ENCODE measurements at places on chromosomes 7 and 10.

GRCh38 chr7:142807855-142808460, 37.2 kb downstream of the PRSS2 start:
- DNase-seq = no peak

DNA sequence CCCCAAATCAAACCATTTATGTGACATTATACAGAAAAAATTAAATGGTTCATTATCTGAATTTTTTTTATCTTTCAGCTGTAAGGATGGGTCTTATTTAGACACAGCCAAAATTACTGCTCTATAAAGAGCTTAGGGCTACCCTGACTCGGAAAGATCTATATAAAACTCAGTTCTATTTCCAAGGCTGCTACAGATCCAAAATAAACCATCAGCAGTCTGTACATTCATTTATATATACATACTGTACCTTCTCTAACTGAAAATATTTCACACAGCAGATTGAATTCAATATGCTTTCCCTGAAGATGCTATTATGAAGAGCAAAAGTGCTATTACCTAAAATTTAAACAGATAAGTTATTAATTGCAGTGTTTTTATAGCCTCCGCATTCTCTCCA, 287.7 kb upstream of the MYO3A start:
- no peak for DNase-seq

DNA sequence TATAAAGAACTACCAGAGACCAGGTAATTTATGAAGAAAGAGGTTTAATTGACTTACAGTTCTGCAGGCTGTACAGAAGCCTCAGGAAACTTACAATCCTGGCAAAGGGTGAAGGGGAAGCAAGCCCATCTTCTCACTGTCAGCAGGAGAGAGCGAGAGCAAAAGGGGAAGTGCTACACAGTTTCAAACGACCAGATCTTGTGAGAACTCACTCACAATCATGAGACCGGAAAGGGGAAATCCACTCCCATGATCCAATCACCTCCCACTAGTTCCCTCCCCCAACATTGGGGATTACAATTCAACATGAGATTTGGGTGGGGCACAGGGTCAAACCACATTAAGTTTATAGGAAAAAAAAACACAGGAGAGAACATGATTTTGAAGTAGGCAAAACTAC, 222.1 kb upstream of the SHH start:
- DNase-seq = no peak

GRCh38 chr7:117759950-117760640, 113.1 kb downstream of the CTTNBP2 start:
- DNase-seq = no peak

DNA sequence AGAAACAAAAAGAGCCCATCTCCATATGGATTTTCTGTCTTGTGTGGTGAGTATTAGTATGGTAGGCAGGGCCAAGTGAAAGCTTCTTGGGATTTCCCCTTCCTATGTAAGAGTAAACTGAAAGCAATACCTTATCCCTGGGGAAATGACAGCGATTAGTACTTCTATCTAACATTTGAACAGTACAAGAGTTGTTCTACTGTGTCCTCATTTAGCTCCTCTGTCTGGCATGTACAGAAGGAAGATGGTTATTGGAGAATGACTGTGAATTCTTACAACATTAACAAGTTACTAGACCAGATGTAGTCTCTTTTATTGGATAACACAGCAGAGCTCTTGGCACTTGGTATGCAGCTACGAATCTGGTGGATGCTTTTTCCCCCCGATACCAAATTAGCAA, 17.9 kb upstream of the TRIL start:
- DNase-seq = no peak

DNA sequence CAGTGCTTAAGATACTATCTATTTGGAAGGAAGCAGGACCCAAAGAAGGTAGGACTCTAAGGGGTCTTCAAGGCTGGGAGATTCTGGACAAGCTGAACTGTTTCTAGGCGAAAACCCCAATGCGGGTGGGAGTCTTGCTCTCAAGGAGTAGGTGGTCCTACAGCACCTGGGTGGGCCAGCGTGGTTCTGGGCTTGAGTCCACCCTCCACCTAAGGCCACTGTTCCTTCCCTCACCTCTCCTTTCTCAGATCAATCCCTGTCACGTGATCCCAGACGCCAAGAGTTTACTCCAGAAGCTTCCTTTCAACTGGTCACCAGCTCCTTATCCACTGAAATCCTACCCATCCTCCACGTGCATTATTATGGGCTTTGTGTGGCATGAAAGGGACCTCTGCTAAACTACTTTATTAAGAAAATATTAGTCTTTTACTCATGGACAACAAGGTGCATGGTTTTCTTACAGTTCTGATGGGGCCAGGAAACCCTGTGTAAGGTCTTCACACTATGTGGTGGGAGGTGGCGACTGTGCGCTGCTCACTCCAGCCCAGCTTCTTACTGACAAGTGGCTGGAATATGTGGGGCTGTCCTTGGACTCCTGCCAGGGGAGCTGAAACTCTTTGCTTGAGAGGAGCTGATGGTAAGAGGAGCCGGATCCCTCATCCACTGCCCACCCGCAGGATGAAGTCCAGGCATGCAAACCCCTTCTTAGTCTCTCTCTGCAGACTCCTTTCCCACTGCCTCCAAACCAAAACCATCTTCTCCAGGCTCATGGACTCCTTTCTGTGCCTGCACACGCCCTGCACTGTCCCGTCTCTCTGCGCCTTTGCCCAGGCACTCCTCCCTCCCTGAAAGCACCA, 1.6 kb downstream of the ZNF746 start:
- no peak for DNase-seq

DNA sequence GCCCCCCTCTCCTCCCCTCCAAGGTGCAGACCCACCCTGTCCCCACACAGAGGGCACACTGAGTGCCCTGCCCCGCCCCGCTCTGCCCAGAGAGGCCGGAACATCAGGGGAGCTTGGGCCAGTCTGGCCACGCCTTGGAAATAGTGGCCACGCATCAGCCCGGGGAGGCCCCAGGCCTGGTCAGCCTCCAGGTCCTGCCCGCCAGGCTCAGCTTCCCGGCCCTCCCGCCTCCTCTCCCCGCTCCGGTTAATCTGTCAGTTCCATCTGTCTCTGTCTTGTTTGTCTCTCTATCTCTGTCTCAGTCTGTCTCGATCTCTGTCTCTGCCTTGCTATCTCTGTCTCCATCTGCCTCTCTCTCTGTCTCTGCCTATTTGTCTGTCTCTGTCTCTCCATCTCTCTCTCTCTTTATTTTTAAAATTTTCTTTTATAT, 28.9 kb upstream of the TNRC18 start:
- DNase-seq = no peak

DNA sequence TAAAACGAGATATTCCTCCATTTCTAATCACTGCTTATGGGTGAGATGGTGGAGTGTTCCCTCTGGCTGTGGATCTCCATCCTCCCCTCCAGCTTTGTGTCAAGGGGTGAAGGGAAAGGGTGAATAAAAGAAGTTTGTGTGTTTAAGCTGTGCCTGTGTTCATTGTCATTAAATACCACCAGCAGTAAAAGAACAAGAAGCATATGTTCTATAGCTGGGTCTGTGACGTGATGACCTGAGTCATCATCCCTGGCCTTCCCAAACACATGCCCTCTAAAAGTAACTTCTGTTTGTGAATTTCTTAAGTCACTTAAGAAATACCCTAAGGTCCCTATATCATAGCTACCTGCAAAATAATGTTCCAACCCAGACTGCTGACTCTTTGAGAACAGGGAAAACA, 104.9 kb downstream of the PPP1R17 start:
- no peak for DNase-seq

DNA sequence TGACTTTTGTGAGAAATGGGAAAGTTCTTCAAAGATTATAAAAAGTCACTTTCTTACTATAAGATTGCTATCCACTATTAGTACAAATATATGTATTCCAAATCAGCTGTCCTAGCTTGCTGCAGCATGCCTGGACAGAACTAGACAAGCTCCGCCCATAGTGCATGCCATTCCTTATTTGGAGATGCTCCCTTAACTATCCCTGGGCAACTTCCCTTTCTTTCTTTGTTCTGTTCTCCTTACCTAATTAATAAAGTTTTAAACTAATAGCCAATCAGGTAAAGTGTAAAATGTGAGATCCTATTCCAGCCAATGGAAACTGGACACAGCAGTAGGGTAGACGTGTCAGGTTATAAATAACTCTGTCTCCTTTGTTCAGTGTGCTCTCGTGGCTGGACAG, 281.9 kb downstream of the CAMK1D start:
- DNase-seq = no peak

DNA sequence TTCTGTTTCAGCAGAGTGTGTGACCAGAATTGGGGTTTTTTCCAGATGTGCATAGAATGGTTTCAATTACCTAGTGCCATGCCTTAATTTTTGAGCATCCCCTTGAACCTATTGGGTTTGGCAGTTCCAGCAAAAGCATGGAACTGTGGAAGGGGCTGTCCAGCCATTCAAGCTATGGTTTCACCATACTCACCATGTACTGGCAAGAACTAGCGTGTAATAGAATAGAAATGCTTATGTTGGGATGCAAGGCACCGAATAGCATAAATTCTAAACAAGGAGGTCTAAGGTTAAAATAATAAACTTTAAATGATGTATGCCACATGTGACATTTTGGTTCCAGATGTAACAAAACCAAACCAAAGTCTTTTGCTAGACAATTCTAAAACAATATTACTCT, 91.4 kb downstream of the MTERF1 start:
- no peak for DNase-seq

DNA sequence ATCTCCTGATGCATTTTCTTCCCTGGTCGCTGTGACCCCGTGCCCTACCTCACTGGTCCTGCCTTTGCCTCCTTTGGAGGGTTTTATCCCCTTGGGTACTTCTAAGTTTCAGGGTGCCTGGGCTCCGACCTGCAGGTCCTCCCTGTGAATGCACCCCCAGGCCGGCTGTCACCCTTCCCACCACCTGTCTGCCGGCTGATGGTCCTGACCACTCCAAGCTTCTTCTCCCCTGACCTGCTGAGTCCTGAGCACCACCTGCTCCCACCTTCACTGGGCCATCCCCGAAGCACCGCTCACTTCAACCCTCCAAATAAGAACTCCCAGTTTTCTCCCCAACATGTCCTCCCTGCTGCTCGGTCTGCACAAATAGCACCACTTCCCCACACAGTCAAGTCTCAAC, 33.4 kb downstream of the TNS3 start:
- DNase-seq = no peak

DNA sequence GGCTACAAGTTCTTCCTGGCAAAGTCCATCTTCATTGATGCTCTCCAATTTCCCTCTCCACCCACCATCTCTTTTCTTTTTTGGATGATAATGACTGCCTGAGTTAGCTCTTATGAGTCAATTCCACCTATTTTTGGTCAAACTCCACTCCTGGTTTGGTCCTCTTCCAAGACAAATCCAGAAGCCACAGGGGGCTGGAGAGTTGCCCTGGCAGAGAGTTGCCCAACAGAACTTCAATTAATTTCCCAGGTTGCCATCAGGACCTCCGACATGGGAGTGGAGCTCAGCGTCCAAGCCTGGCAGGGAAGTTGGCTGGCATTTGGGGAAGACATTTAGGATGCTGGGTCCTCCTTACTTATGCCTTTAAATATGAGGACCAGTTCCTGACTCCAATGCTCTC, 29.2 kb upstream of the KCNMA1 start:
- DNase-seq = no peak

DNA sequence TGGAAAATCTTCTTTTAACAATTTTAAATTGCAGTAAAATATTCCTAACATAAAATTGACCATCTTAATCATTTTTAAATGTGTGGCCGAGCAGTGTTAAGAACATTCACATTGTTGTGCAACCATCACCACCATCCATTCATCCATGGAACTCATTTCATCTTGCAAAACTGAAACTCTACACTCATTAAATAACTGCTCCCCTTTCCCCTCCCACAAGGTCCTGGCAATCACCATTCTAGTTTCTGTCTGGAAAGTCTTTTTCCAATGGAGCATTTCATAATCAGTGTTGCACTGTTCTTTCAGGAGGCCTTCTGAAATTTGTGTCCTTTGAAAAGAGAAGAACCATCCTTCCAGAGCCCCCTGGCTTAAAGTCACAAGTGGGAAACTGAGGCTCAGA, 233.1 kb downstream of the PLXNA4 start:
- DNase-seq = no peak

DNA sequence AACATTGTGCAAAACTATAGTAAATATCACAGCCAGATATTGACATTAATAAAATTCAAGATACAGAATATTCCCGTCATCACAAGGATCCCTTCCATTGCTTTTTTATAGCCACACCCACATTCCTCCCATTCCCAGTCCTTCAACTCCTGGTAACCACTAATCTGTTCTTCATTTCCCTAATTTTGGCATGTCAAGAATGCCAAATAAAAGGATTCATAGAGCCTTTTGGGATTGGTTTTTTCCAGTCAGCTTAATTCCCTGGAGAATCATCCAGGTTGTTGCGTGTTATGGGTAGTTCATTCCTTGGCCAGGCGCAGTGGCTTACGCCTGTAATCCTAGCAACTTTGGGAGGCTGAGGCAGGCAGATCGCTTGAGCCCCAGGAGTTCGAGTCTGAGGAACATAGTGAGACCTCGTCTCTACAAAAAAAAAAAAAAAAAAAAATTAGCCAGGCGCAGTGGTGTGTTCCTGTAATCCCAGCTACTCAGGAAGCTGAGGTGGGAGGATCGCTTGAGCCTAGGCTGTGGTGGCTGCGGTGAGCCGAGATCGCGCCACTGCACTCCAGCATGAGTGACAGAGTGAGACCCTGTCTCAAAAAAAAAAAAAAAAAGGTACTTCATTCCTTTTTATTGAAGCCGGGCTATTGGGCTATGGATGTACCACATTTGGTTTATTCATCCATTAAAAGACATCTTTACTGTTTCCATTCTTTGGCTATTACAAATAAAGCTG, 2.7 kb downstream of the OGDH start:
- no peak for DNase-seq

GRCh38 chr7:100694098-100694745, at the start of gene GIGYF1:
TSS of gene GIGYF1 (minus strand) at chr7:100694250. CDS start at chr7:100688238, 6,012 bp downstream.
- no peak for DNase-seq

DNA sequence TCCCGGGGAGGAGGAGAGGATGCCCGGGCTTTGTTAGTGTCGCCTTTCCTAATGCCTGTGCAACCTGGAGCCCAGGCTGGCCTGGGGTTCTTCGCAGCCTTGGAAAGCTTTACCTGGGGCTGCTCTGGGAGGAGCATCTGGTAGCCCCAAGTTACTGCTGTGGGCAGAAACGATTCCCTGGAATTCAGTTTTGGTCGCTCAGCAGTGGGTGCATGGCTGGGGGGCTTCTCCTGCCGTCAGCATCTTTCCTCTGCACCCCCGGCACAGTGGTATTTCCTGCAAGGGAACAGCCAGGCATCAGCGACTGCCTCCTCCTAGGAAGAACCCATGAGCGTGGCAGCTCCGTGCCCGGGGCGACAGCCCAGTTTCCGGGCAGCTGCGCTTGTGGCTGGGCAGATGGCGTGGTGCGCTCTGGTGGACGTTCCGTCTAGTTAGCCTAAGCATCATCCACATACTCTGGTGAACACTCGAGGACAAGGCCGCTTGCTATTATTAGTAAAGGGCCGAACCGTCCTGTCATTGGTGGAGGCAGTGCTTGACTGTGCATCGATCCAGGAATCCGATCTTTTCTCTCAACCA, 107.0 kb upstream of the BTBD16 start:
- DNase-seq = peak; percentile 23

- DNase-seq = no peak
Measured at GRCh38 chr7:128323459-128324367, 20.0 kb downstream of the RBM28 start.

- DNase-seq = no peak
Measured at GRCh38 chr10:67575532-67575931, 120.5 kb downstream of the CTNNA3 start.

All from progenitor cell of endocrine pancreas (in vitro differentiated cells).